ENCODE measurements at places on chromosomes 12 and 14. TPM values are rescaled to one million over a fixed set of nuclear protein-coding genes. Genes with fewer than 3 reads are reported as not detected.

SENP1 gene
- total RNA-seq, result 32.0 TPM

DNA sequence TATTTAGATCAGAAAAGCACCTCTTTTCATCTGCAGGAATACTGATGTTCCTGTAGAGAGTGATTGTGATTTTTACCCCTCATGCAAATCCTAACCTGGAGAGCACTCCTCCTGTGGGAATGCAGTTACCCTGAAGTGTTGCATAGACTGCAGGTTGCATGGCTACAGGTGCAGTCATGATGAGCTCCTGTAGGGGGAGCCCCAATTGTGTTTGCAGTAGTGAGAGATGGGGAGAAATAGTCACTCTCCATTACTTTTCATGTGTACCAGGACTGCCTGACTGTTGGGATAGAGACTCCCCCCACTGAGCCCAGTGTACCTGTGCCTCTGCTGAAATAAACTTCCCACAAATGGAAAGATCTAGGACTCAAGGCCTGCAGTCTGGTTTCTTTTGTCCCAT lies 1086.5 kb downstream of the SLC6A15 start:
- no peak overlapping the region for H3K27ac ChIP-seq
- H3K4me1 ChIP-seq, result no peaks in the 10 kb centered on the region
- H3K4me3 ChIP-seq, result no peak overlapping the region

- peaks cover 4% of the 10 kb centered on the region for H3K36me3 ChIP-seq
- no peak for DNase-seq
- H3K4me3 ChIP-seq, result no peak overlapping the region
- no peaks in the 10 kb centered on the region for H3K4me1 ChIP-seq
- no peak overlapping the region for H3K27ac ChIP-seq
- no peaks in the 10 kb centered on the region for H3K27me3 ChIP-seq
Measured at GRCh38 chr12:47975816-47976215, 12.4 kb downstream of the TMEM106C start.

DNA sequence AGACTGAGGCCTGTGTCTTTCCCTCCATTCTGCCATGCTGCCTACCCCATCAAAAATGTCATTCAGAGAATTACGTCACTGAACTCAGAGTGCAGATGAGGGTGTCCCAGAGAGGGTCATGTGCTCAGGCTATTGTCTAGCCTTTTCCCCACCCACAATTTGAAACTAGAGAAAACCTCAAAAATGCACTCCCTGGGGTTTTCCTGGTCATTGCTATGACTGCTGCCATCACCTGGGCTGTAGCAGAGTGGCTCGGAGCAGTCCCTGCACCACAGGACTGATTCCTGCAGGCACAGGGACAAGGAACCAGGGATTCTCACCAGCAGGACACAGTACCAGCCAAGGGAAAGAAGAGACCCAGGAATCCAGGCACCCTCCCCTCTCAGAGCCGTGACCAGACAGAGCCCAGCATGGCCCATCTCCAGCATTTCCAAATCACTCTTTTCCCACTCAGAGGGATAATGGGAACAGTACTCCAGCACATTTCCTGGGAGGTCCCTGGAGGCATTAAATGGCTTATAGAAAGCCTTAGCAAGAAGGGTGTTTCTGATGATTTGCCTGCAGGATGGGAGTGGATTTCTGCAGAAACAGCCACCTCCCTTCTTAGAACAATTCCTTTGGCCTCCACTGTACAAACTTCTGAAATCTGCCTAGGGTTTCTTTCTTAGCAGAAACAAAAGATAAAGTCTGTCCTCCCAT lies 45.9 kb downstream of the VWF start:
- H3K27me3 ChIP-seq, result peaks cover 12% of the 10 kb centered on the region
- H3K4me1 ChIP-seq, result peaks cover 13% of the 10 kb centered on the region
- peak overlapping the region; percentile 54 for H3K27ac ChIP-seq

GRCh38 chr12:96901175-96901574 lies 5.9 kb upstream of the NEDD1 start:
- H3K4me3 ChIP-seq, result no peak overlapping the region
- no peak overlapping the region for H3K27ac ChIP-seq
- DNase-seq, result no peak
- no peaks in the 10 kb centered on the region for H3K4me1 ChIP-seq
- H3K27me3 ChIP-seq, result no peaks in the 10 kb centered on the region
- no peaks in the 10 kb centered on the region for H3K36me3 ChIP-seq

GRCh38 chr12:77299910-77300669 lies 234.7 kb upstream of the E2F7 start:
- H3K27me3 ChIP-seq, result no peaks in the 10 kb centered on the region
- no peak overlapping the region for H3K4me3 ChIP-seq
- no peak for DNase-seq
- H3K4me1 ChIP-seq, result no peaks in the 10 kb centered on the region

DNA sequence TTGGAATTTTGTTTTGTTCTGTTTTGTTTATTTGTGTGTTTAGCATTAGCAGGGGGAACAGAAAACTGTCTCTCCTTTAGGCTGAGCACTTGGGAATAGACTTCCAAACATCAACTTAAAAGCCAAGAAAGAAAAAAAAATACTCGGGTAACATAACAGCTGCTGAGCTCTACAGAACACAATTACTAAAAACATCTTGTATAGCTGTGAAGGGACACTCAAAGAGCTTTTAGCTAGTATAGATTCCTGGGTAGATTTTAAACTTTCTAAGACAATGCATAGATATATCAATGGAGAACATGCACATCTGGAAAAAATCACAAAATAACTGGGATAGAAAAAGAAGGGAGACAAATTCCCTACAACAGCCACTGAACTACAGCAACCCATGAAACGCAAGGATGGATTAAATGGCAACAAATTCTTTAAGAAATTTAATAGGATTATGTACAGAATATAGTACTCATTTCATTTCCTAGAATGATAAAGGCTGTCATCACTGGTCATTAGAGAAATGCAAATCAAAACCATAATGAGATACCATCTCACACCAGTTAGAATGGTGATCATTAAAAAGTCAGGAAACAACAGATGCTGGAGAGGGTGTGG lies 174.3 kb upstream of the KRR1 start:
- H3K4me1 ChIP-seq, result peaks cover 18% of the 10 kb centered on the region
- no peak overlapping the region for H3K4me3 ChIP-seq
- no peak for DNase-seq
- peaks cover 4% of the 10 kb centered on the region for H3K36me3 ChIP-seq
- H3K27me3 ChIP-seq, result no peaks in the 10 kb centered on the region
- H3K27ac ChIP-seq, result no peak overlapping the region

All from type B pancreatic cell (in vitro differentiated cells).